HFFc6 (cell line): ENCODE measurements at places on chromosomes 7 and 10.

DNA sequence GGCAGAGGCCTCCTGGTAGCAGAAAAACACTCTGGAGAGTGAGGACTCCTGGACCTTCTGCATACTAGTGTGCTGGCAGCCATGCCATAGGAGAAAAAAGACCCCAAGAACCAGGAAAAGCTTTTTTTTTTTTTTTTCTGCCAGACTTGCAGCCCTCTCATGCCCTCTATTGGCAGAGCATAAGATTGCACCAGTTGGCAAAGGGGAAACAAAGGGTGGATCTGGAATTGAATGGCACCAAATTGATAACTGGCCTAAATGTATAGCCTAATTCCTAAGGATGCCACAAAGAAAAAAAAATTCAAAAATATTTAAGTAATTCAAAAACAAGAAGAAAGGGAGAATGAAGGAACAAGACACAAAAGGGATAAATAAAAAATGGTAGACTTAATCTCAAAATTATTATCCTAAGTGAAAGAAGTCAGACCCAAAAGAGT is 112.5 kb upstream of the GHITM start:
- no peak for DNase-seq

DNA sequence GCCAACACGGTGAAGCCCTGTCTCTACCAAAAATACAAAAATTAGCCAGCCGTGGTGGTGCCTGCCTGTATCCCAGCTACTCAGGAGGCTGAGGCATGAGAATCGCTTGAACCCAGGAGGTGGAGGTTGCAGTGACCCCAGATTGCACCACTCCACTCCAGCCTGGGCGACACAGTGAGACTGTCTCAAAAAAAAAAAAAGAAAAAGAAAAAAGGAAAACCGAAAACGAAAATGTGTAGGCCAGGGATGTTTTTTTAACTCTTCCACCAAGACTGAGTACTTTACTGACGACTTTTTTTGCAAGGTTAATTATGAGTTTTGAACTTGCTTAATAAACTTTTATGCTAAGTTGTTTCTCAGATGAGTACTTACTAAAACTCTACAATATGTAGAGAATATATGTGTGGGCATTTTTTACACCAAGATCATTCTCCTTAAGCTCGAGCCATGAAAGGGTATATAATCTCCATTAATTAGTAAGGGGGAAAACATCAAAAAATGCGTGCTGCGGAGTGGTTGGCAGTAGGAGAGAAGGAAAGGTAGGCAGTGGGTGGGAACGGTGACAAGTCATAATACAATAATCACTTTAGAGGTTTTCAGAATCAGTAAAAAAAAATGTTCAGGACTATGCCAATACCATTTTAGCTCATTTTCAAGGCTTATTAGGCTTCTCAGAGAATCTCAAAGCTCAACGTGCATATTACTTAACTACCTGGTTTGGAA is 8.6 kb upstream of the ADRB1 start:
- no peak for DNase-seq

- DNase-seq = no peak
Observed at GRCh38 chr7:126057979-126058378, 1128.4 kb upstream of the POT1 start.

DNA sequence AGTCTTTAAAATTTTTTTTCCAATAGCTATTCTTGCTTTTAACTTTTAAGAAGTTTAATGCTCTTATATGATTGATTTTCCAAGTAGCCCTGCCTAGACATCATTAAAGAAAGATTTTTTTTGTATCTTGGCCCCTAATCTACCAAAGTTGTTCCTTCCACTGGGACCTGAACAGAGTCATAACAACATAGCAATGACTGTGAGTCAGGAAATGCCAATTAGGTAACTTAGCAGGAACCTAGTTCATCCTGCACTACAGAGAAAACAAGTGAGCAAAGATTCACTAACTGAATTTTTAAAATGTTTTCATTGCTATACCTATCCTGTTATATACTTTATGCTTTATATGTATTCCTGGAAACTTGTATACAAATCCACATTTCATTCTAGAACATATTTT is 284.7 kb downstream of the BICC1 start:
- DNase-seq = peak; percentile 35

GRCh38 chr7:21767300-21767900 is 178.3 kb downstream of the CDCA7L start:
- peak; percentile 42 for DNase-seq

GRCh38 chr7:155340071-155340531 is 42.4 kb downstream of the INSIG1 start:
- no peak for DNase-seq
